ENCODE measurements at places on chromosomes 3 and 15.

- DNase-seq: no peak
These were observed 18.1 kb upstream of the STAC start for GRCh38 chr3:36362216-36362615.

GRCh38 chr3:115286529-115287197 lies 139.6 kb upstream of the ZBTB20 start:
- no peak for DNase-seq

- no peak for DNase-seq
These were observed 67.8 kb downstream of the RGMA start for GRCh38 chr15:93020976-93021772.

DNA sequence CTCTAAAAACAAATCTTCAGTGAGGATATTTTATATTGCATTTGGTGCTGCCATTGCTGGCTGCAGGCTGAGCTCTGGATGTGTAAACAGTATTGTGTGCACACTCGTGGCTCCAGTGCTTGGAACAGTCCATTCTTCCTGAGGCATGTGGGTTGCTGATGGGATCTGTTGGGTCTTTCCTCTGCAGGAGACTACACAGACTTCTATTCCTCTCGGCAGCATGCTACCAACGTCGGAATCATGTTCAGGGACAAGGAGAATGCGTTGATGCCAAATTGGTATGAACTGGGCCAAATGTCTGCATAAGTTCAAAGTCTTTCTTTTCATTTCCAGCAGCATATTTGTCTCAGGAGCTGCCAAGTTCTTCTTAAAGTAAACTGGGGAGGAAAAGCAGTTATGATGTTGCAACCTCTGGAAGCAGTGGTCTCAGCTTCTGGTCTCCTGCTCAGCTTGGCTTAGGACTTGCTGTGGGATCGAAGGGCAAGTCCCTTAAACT lies 9.3 kb downstream of the FAH start:
- no peak for DNase-seq

DNA sequence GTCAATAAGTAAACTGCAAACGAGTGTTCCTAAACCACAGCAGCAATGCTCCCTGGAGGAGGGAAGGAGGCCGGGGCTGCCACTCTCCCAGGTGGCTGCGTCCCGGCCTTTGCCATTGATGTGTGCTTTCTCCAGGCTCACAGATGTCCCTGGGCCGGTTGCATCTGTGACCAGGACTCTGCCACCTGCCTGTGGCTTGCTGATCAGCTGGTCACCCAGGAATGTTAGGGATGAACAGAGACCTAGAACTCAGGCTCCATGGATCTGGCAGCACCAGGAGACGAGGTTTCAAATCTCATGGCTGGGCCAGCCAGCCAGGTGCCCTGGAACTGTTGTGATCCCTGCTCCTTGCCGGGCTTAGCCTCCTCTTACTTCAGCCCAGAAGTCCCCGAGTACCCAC lies 65.7 kb downstream of the KLF15 start:
- DNase-seq: no peak

GRCh38 chr3:38112378-38112761 lies 24.6 kb downstream of the ACAA1 start:
- DNase-seq: no peak

DNA sequence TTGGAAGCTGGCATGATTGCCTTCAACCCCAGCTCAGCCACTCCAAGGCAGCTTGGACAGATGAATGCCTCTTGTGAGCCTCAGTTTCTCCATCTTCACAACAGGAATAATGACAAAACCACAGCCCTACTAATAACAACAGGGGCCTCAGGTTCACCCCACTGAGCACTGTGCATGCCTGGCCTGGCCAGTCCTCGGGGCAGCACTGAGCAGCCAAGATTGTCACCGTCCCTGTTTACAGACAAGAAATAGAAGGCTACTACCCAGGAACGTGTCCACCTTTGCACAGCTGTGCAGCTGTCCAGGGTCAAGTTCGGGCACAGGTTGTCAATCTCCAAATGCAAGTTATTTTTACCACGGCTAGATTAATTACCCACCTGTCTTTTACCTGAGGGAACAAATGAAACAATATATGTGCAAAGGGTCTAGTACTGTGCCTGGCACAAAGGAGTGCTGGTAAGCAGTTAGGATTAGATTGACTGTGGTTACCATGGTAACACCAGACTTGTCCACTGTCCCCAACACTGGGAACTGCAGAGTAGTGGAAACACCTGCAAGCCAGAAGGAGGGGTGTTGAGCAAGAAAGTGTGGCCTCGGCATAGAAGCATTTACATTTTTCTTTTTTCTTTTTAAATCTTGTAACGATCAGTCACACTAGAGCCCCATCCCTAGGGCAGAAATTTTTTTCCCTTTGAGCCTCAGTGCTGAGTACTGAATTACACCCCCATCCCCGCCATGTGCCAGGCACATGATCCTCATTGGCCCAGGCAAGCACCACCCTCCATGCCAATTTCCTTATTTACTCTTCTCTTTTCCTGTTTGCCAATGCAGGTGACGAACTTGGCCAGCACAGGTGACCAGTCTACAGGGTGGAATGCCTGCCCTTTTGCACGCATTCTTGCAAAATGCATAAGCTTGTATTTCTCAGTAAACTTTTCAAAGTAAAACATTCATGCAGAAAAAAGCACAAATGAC lies 66.3 kb upstream of the SLC6A6 start:
- DNase-seq: no peak

DNA sequence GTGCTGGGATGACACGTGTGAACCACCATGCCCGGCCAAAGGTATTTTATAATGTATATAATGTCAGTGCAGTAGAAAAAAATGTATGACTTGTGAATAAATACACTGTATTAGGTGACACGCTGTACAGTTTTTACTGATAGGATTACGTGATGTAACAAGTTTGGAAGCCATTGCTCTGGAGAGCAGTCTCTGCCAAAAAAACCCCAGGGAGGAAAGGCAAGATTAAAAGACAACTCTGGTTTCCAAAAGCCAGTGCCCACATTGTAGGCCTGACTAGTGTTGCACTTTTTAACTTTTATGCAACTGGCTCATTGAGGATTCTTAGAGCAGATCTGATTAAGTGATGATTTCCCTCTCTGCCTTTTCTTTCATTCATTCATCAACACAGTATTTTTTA lies 62.0 kb upstream of the SLC2A2 start:
- no peak for DNase-seq

- DNase-seq: no peak
These were observed 3.4 kb downstream of the HYAL3 start for GRCh38 chr3:50295553-50296431.

DNA sequence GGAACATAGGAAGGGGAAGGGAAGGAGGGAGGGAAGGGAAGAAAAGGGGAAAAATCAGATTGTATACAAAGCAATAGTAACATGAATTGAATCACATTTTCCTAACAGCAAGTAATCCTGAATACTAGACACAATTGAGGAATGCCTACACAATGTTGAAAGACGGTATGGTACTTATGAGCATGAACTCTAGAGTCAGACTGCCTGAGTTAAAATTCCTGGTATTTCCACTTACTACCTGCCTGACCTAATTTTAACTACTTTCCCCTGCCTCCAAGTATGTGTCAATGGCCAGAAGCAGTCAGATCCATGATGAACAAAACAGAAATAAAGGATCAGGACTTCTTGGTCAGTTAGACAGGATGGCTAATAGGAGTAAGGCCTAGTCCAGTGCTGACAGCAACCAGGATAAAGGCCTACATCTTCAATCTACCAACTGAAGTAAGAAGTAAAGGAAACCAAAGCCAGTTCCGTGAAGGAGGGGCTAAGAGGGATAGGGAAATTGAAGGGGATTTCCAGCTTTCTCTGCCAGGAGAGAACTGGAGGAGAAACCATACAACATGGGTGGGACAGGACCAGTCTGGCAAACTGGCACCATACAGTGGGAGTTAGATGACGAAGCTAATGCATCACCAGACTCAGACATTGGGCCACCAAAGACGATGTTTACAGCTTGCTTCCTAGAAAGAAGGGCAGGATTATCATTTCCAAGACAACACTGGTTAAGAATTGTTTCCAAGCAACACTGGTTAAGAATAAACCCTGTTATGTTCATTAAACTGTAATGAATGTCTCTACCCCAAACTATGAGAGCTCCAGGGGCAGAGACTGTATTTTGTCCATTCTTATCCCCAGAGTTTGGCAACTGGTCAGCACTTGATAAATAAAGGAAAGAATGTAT lies 151.6 kb upstream of the UBE2E2 start:
- DNase-seq: no peak

GRCh38 chr3:50450209-50450921 lies 53.1 kb downstream of the CACNA2D2 start:
- no peak for DNase-seq

- no peak for DNase-seq
These were observed 37.8 kb upstream of the TRH start for GRCh38 chr3:129936757-129937156.

DNA sequence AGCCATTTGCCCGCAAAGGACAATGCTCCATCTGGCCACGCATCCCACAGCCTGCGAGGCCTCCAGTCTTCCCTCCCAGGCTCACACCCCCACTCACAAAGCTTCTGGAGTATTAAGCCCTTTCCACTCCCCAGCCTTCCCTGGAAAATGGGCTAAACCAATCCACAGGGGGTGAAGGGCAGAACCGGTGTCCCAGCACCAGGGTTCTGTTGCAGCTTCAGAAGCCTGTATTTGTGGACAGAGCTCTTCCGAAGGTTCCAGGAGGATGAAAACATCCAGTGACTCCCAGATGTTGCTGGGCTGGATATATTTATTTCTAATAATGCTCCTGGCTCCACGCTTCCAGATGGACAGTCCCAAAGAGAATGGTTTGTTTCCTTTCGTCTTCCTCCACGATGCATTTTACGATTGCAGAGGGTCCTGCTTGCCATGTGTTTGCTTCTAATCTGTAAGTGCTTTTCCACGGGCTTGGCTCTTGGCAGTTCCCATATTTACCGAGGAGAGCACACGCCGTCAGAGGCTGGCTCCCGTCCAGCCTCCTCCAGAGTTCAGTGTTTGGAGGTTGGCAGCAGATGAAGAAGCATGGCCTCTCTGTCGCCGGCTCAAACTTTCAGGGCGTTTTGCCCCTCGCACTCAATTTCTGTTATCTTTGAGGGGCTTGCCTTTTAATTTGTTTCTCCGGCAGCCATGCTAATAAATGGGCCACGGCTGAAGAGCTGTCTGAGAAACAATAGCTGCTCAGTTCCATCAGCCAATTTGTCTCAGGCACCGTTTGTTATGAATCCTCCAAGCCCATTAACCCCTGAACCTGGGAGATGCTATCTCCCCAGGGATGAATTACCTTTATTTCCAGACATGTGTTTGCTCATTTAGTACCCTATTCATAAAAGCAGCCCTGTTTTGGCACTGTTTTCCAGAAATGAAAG lies 367.9 kb upstream of the PROK2 start:
- no peak for DNase-seq

GRCh38 chr15:52326756-52327155 lies 31.2 kb upstream of the MYO5C start:
- no peak for DNase-seq

GRCh38 chr3:152357587-152357986 lies 88.9 kb downstream of the MBNL1 start:
- DNase-seq: no peak

- no peak for DNase-seq
These were observed 1.5 kb upstream of the AMOTL2 start for GRCh38 chr3:134375582-134376384.

DNA sequence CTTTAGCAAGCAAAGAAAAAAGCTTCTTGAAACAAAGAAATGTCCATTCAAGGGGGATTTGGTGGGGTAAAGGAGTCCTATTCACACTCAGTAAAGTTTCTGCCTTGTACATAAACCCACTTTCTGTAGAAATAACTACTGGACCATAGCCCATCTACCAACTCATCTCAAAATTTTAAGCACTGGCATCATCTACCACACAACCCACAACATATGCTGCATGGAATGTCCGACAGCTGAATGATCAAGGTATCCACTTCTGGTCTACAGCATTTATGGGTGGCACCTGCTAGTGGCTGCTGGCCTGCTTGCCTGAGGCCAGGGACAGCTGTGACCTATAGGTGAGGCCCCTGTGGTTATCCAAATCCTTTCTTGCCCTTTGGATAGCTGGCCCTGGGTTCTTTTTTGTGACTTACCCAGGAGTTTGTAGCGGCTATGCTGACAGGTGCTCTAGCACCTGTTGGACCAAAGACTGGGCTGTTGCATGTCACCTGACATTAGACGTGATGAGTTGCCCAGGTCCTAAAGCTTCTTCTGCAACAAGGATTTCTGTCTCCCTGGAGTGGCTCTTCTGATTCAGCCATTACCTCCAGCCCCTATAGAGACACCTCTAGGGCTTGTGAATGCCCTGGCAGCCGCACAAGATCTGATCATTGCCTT lies 19.2 kb upstream of the MEF2A start:
- DNase-seq: no peak

All from H54 (cell line).